ENCODE measurements at places on chromosomes 12 and 14.

GRCh38 chr14:101464984-101465794 is 96.1 kb upstream of the DIO3 start:
- DNase-seq: no peak

DNA sequence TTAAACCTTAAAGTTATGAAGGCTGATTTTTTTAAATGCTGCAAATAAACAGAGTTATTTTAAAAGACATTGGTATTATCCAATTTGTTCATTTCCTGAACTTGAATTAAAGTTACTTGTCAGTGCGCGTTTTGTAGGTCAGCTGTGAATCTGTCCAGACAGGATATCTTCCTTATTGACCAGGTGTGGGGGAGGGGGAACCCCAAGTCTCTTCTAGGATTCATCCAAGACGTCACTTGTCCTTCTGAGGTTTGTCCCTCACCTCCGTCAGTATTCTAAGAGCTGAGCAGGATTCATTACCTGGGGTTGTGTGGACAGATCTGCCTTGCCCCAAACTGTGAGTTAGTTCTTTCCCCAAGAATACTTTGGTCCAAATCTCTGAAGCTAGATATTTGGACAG is 8.8 kb upstream of the PRIMA1 start:
- no peak for DNase-seq

DNA sequence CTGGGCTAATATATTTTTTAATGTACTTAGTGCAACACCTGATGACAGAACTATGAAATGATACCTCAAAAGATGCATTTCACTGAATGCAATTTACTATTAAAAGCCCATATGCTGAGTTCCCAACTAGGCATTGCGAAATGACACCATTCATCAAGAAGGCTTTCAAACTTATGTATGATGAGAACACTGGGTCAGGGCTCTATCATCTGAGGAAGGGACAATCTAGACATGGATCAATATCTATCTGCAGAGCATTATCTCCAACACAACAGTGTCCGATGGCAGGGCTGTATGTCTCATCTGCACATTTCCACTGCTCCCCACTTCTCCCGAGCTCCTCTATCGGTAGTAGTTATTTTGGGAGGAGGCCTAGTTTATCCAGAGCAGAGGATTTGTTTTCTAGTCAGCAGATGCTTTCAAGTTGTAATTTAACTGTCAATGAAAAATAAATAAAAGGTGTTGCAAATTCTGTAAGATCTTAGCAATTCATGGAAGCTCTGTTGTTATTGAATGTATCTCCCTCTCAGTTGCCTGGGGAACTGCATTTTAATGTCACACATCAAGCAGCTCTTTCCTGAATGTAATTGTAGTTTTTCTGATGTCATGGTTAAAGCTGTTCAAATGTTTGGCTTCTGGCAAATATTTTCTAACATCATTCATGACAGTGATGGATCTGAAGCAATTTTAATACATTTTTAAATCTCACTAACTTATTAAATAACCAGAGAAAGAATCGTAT is 7.4 kb upstream of the GCH1 start:
- no peak for DNase-seq

DNA sequence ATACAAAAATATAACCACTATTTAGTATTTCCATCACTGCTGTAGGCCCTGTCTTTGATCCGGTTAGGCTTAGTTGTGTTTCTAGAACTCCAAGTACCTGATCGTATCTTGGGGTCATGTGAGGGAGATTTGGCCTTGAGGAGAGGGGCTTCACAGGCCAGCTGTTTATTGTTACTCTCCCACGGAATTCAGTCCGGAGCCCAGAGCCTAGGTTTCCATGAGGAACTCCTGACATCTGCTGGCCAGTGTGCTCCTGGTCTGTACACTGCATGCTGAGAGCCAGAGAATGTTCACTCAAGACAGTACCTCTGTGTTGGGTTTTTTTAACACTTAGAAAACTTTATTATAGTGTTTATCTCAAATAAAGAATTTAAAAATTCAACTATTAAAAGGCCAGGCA is 341.0 kb upstream of the TMEM132C start:
- no peak for DNase-seq

- no peak for DNase-seq
These were observed 1.0 kb downstream of the MAP3K12 start for GRCh38 chr12:53498235-53498630.

- DNase-seq: no peak
These were observed 130.3 kb downstream of the ITPR2 start for GRCh38 chr12:26702741-26703140.

DNA sequence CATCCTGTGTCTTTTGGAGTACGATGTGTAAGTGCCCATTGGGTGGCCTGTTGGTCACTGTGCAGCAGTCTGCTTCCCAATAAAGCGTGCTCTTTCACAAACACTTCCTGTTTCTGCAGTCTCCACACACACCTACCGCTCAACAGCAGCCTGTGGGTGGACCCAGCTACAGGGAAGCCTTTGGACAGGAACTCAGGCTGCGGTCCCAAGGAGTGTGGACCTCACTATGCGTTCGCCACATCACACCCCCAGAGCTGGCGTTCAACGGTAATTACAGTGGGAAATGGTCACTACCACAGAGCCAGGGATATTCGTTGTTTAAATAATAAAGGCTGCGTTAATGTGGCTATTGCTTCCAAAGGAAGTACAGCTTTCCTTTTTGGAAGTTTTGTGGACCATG is 16.2 kb downstream of the PSMC1 start:
- no peak for DNase-seq

DNA sequence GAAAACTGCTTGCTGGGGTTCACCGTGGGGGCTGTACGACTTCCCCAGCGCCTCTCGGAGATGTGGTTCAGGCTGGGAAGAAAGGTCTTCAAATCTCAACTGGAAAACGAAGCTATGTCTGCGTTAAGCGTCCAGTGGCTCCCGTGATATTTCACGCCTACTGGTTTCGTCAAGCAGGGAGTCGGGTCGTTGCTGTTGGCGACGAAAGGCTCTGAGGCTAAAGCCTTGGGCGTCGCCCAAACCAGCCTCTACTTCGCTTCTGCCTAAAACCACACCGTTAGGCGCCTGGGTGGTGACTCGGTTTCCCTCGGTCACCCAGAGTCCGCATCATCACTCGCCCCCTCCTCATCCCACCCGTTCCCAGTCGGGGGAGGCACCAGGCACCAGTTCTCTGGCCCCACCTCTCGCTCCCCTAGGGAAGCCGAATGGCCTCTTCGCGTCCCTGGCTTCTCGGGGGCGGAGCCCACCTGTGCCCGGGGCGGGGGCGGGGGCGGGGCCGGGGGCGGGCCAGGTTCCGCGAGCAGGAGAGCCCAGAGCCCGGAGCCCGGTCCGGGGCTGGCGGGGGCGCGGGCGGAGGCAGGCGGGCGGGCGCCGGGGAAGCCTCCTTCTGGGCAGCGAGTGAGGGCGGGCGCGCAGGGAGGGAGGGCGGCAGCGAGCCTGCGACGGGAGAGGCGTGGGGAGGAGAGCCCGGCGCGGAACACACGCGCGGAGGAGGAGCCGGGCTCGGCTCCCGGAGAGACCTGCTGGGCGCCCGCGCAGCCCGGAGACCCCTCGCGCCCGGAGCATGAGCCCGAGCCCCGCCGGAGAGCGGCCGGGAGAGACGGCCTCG is at the start of gene B4GALNT3:
TSS of gene B4GALNT3 (plus strand) at position 510 of the 829 bp plus-strand sequence. CDS start 438 bp downstream, outside the sequence.
- DNase-seq: no peak

- no peak for DNase-seq
These were observed 15.9 kb downstream of the GOLGA3 start for GRCh38 chr12:132812631-132813305.

DNA sequence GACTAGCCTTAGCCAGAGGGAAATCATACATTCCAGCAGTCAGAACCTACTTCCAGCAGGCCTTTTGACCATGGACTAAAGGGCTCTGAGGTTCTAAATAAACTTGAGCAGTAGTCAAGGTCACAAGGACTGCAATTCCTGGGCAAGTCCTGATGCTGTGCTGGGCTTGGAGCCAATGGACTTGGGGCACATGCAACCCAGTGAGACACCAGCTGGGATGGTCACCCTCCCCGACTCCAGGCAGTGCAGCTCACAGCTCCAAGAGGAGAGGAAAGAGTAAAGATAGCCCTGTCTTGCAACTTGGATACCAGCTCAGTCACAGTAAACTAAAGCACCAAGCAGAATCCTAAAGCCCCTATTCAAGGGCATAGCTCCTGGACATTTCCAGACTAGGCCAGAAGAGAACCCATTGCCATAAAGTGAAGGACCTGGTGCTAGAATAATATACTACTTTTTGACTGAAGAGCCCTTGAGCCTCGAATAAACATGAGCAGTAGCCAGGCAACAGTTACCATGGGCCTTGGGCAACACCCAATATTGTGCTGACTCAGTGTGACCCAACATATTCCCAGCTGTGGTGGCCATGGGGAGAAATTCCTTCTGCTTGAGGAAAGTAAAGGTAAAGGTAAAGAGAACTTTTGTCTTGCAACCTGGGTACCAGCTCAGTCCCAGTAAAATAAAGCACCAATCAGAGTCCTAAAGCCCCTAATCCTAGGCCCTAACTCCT is 226.2 kb upstream of the CLEC14A start:
- DNase-seq: no peak

- DNase-seq: no peak
These were observed 458.8 kb downstream of the TMEM117 start for GRCh38 chr12:44294649-44295048.

DNA sequence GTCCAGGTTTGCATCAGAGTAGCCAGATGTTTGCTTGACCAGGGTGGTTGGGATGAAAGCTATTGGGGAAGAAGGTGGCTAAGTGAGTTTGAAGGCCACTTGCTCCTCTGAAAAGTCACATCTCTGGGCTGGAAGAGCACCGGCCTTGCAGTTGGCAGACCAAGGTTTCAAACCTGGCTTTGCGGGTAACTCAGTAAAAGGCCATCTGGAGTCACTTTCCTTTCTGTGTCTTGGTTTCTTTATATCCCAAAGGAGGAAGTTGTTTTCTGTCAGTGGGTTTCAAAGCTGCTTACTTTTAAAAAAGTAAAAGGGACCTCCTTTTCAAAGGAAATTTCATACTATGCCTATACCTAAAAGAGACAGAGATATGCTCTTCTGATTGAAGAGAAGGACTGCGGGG is 26.2 kb upstream of the CMA1 start:
- DNase-seq: no peak

DNA sequence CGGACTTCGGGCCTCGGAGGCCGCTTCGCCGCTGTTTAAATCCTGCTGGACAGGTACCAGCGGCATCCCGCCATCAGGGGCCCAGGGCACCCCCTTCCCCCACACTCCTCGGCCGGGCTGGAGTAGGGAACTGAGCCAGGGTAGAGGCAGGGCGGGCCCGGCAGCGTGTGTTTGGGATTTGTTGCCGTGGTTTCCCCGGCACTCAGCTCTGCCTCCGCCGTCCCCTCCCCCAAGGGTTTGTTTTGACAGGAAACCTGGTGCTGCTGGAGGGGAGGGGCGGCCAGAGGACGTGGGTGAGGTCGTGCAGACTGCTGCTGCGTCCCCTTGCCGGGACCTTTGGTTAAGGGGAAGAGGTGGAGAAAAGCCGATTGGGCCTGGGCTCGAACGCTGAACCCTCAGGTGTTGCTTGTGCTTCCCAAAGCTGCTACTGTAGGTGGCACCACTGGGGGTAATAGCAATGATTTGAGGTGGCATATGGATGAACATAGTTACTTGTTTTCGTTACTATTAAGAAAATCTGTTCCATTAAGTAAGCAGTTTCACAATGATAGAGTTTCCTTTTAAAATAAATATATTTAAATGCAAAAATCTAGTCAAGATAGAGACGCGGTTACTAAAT is 778 bp downstream of the TCP11L2 start:
- peak; percentile 75 for DNase-seq

GRCh38 chr14:64732536-64733120 is 28.4 kb downstream of the PLEKHG3 start:
- no peak for DNase-seq

- DNase-seq: no peak
These were observed 24.9 kb downstream of the DGLUCY start for GRCh38 chr14:91138511-91139359.

DNA sequence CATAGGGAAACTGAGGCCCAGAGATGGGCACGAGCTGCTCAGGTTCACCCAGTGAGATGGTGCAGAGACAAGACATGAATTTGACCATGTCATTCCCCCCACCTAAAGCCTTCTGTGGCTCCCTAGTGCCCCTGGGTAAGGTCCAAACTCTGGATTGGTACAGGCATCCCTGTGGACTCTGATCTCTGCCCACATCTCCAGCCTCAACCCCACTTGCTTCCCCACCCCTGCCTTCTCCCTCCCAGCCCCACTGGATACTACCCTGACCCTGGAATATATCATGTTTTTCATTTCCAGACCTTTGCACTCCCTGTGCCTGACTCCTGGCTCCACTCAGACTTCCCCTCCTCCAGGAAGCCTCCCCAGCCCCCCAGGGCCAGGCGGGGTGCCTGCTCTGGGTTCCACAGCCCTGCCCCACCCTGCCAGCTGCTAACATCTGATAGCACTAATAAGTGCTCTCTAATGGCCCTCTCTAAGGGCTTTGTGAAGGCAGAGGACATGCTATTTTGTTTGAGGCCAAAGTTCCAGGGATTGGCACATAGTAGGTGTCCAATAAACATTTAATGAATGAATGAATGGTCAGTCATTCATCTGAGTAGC is 1.1 kb upstream of the SDSL start:
- DNase-seq: no peak

GRCh38 chr12:48388938-48389337 is 38.2 kb upstream of the ZNF641 start:
- DNase-seq: no peak

DNA sequence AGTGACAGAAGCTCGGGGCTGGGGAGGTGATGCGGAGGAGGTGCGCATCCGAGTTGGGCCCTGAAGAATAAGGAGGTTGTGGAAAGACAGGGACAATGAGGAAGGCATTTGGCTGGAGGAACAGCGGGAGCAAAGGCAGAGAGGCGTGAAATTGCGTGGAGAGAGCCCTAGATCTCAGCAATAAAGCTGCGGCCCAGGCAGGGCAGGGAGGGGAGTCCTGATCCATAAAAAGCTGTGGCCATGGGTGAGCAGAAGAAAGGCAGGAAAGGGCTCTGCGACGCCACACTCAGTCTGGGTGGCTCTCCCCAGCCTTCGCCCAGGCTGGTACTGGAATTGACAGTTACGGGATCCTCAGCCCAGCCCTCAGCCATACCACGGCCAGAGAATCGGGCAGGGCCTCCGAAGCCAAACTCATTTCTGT is 2.2 kb downstream of the FIGNL2 start:
- DNase-seq: no peak

DNA sequence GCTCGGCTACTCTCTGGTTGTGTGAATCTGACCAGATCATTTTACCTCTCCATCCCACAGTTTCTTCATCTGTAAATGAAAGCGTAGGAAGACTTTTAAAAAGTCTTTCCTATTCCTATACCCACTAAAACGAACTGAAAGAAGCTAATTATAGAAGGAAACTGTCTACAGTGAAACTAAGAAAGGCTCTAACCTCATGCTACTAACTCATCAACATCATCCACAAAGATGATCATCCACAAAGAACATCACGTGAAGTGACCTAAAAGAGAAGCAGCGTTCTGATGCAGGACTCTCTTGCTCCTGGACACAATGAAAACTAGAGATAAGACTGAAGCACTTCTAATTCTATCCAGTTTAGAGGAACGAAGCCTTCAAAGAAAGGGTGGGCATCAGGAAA is 58.5 kb upstream of the OSBPL8 start:
- no peak for DNase-seq

GRCh38 chr14:24794644-24795305 is 160.8 kb upstream of the GZMB start:
- DNase-seq: no peak
